Upper lobe of left lung (tissue), 6 donors: ENCODE measurements at places on chromosomes 2 and 18. TPM values are rescaled to one million over a fixed set of nuclear protein-coding genes. Genes with fewer than 3 reads are reported as not detected.

MCEE gene
- total RNA-seq = 29.8 TPM

HNMT gene
- 46.5 TPM for total RNA-seq

ABCA12 gene
- total RNA-seq = not detected

ARHGAP28 gene
- total RNA-seq = 12.8 TPM

ADRA2B gene
- total RNA-seq = 0.39 TPM

TPO gene
- not detected for total RNA-seq

ABCG5 gene
- total RNA-seq = 0.09 TPM

CDH19 gene
- total RNA-seq = 1.4 TPM

- peaks cover 86% of the 10 kb centered on the region for H3K4me1 ChIP-seq
- H3K27ac ChIP-seq = peak overlapping the region; percentile 85
- no peaks in the 10 kb centered on the region for H3K27me3 ChIP-seq
- no peaks in the 10 kb centered on the region for H3K36me3 ChIP-seq
Measured at GRCh38 chr2:98455494-98455976, 10.9 kb downstream of the INPP4A start.

GRCh38 chr2:20094142-20094755, 42.8 kb upstream of the LAPTM4A start:
- DNase-seq = no peak
- H3K4me1 ChIP-seq = no peaks in the 10 kb centered on the region

- DNase-seq = no peak
- no peak overlapping the region for H3K27ac ChIP-seq
- no peaks in the 10 kb centered on the region for H3K36me3 ChIP-seq
- H3K27me3 ChIP-seq = no peaks in the 10 kb centered on the region
- H3K4me1 ChIP-seq = peaks cover 7% of the 10 kb centered on the region
Measured at GRCh38 chr2:174670446-174670845, 72.8 kb upstream of the WIPF1 start.

DNA sequence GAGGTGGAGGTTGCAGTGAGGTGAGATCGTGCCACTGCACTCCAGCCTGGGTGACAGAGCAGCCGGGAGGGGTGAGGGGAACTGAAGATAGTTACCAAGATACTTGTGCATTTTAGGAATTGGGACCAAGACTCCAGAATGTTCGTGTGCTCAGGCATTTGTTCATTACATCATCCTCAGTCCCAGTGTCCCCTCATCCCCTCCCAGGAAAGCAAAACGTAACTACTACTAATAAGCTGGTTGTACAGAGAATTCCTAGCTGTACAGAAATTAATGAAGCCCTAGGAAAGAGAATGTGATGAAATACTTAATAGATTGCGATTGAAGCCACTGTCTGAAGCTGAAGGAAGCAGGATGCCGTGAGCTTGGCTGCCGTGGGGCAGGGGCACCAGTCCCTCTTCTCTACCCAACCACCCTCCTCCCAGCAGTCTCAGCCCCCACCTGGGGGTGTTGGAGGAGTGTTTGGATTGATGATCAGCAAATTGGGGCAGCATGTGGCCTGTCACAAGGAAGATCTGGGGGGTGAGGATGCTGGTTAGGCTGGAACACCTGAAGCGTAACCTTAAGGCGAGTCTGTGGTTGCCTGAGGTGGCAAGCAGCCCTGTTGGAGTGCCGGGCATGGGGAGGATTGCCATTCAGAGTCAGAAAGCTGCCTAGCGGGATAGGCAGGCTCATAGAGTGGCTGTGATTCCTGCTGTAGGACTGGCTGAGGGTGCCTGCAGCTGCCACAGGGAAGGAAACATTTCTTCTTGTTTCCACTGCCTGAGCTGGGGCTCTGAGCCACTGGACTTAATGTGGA, 140.9 kb downstream of the SH3RF3 start:
- no peaks in the 10 kb centered on the region for H3K36me3 ChIP-seq
- peaks cover 31% of the 10 kb centered on the region for H3K4me1 ChIP-seq
- H3K27me3 ChIP-seq = no peaks in the 10 kb centered on the region

DNA sequence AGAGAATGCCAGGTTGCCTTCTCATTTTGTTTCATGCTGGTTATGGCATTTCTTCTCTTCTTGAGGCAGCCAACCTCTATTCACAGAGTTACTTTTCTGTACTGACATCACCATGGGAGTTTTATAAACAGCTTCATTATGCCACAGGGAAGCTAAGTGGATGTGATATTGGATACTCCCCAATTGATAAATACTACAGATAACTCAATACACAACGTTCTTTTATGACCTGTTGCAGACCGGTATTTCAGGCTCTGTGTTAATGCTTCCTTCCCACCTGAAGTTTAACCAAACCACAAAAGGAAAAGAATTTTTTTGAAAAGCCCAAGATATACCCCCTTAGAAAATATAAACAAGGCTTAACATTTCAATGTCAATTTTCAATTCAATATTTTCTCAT, 258.3 kb upstream of the SOX11 start:
- DNase-seq = no peak
- H3K36me3 ChIP-seq = no peaks in the 10 kb centered on the region
- H3K27me3 ChIP-seq = no peaks in the 10 kb centered on the region
- no peak overlapping the region for H3K27ac ChIP-seq
- H3K4me1 ChIP-seq = no peaks in the 10 kb centered on the region

DNA sequence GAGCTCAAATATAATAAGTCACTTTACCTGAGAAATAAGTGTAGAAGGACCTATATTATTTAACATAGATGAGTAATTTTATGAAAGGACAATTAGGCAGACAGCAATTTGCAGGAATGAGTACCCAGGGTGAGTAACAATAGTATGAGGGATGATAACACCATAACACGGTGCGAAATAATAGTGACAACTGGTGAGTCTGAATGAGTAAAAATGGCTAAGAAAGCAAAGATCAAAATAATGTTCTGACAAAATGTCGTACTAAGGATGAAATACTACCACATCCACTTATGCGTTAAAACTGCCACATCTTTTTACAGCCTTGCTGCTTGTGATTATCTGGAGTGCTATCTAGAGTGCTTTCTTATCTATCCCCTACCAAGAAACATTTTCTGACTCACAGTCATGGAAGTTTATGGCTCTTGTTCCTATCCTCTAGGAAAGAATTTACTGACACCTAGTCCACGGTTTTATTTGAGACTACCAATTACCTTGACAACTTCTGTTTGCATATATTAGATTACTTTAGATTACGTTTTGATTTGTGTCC, 929.7 kb downstream of the LRP1B start:
- H3K4me3 ChIP-seq = no peak overlapping the region
- no peaks in the 10 kb centered on the region for H3K36me3 ChIP-seq
- DNase-seq = no peak
- H3K4me1 ChIP-seq = no peaks in the 10 kb centered on the region
- no peaks in the 10 kb centered on the region for H3K27me3 ChIP-seq

- no peak for DNase-seq
- H3K27me3 ChIP-seq = no peaks in the 10 kb centered on the region
- H3K36me3 ChIP-seq = no peaks in the 10 kb centered on the region
- H3K4me1 ChIP-seq = no peaks in the 10 kb centered on the region
- H3K27ac ChIP-seq = peak overlapping the region; percentile 59
Measured at GRCh38 chr2:30421604-30422443, 25.2 kb upstream of the LCLAT1 start.

DNA sequence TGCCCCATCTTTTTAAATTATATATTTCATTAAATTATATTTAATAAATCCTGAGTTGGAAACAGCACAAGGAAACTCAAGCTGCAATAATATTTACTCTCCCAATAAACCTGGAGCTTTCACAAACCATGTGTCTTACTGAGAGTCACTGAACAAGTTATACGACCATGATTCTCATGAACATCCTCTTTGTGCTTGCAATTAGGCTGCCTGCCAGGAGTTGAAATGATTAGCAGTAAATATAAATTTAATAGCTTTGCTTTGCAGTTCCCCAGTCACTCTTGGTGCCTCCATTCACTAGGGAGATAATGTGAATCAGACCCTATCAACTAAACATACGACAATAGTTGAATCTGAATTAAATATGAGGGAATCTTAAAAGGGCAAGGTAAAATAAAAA, 905.1 kb downstream of the NRXN1 start:
- no peaks in the 10 kb centered on the region for H3K27me3 ChIP-seq
- no peaks in the 10 kb centered on the region for H3K4me1 ChIP-seq

DNA sequence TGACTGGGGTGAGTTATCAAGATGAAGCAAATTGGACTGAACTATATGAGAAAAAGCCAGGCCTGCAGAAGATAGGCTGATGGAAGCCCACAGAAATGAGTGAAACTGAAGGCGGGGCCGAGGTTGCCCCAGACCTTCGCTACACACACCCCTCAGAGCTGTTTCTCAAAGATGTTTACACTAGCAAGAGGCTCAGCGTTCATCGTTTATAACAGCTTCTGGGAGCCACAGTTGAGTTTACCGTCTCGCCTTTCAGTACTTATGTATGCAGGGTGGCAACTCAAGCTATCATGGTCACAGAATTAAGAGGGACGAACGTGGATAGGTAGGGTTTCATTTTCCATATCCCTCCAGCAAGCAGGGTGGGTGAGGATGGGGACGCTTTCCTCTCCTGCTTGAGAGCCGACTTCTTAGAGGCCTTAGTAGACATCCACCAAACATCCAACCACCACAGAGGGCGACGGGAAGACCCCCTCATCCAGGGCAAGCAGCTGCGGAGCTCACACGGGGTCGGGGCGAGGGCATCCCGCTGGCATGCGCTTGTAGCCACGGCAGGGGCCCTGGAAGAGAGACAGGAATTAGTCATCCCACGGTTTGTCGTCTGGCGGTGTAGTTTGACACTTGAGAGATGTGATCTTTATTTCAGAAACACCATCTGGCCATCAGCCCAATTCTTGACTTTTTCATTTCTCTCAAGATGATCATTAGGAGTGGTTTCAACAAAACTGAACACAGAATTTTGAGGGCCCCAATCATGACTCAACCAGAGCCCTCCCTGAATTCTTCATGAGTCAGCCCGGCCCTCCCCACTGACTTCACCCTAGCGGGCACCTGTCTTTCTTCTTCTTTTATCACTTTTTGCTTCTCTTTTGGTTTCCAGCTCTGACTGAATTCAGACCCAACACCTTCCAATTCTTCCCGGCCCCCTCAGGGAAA, 109.1 kb upstream of the CTDP1 start:
- H3K36me3 ChIP-seq = no peaks in the 10 kb centered on the region
- H3K27ac ChIP-seq = no peak overlapping the region

GRCh38 chr2:136069773-136070172, 48.2 kb downstream of the CXCR4 start:
- H3K27ac ChIP-seq = no peak overlapping the region
- no peaks in the 10 kb centered on the region for H3K36me3 ChIP-seq
- no peak for DNase-seq
- H3K27me3 ChIP-seq = no peaks in the 10 kb centered on the region

DNA sequence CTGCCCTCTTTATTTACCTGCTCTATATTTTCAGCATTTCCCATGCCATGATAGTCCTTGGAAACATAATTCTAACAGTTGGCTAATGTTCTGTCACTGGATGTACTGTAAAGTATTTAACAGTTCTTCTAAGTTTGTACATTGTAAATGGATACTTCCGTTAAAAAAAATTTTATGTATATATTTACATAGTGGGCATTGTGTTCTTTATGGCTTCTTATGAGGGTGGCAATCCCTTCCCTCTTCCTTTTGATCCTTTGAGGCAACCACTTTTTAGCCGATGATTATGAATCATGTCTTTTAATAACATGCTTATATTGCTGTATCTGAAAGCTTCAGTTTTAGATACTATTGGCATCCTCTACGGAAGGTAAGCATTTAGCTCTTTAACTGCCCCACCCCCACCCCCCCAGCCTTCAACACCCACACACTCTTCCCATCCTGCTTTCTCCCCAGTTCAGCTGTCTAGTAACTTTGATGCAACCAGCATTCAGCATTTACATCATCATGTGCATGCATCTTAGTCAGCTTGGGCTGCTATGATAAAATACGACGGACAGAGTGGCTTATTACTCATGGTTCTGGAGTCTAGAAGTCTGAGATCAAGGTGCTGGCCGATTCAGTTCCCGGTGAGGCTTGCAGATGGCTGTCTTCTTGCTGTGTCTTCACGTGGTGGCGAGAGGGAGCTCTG, 21.0 kb upstream of the EDAR start:
- no peaks in the 10 kb centered on the region for H3K36me3 ChIP-seq
- no peak overlapping the region for H3K27ac ChIP-seq
- no peak for DNase-seq
- no peaks in the 10 kb centered on the region for H3K27me3 ChIP-seq

DNA sequence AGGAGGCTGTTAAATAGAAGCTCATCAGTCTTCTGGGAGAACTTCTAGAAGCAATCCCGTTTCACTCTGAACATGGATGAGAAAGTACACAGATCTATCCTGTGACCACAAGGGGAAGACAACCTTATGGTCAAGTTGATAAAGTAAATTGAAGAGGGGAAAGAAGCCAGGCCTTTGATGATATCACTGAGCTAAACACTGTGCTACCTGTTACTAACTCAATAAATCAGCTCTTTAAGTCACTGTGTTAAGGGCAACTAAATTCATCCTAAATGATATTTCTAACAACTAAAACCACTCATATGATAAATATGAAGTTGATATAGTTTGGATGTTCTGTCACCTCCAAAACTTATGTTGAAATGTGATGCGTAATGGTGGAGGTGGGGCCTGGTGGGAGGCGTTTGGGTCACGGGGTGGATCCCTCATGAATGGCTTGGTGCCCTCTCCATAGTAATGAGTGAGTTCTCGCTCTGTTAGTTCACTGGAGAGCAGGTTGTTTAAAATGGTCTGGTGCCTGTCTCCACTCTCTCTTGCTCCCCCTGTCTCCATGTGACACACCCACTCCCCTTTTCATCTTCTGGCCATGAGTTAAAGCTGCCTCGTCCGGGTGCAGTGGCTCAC, 23.6 kb downstream of the OLA1 start:
- peaks cover 36% of the 10 kb centered on the region for H3K36me3 ChIP-seq
- no peak overlapping the region for H3K27ac ChIP-seq
- H3K4me3 ChIP-seq = no peak overlapping the region
- no peaks in the 10 kb centered on the region for H3K27me3 ChIP-seq
- no peaks in the 10 kb centered on the region for H3K4me1 ChIP-seq

- H3K4me3 ChIP-seq = no peak overlapping the region
- no peak for DNase-seq
- H3K27ac ChIP-seq = no peak overlapping the region
- no peaks in the 10 kb centered on the region for H3K4me1 ChIP-seq
- H3K36me3 ChIP-seq = no peaks in the 10 kb centered on the region
- no peaks in the 10 kb centered on the region for H3K27me3 ChIP-seq
Measured at GRCh38 chr2:226362980-226363379, 436.6 kb downstream of the IRS1 start.

DNA sequence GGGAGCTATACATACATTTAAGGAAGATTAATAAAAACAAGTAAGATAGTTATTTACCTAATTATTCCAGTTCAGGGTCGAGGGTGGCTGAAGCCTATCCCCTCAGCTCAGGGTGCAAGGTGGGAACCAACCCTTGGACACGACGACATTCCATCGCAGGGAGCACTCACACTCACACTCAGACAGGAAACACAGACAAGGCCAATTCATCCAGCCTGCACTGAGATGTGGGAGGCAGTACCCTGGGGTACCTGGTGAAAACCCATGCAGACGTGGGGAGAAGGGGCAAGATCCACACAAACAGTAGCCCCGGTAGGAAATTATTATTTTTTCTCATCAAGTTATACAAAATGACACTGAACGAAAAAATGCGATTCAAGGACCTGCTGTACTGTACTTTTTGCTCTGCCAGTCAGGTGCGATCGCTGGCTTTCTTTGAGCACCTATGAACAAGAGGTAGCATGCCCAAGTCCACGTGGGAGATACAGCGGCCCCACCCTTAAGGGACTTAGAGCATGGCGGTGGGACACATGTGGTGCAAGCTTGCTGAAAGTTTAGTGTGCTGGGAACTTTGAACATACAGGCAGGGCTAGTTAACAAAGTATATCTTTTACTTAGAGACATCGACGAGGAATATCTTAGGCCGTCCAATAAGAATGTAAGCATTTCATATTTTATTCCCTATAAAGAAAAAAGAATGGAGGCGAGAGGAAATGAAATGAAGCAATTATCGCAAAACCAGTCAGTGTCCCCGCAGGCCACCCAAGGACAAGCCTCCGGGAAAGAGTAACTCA, 624 bp downstream of the METTL8 start:
- DNase-seq = peak; percentile 44
- no peaks in the 10 kb centered on the region for H3K27me3 ChIP-seq
- peaks cover 15% of the 10 kb centered on the region for H3K4me1 ChIP-seq
- H3K4me3 ChIP-seq = peak overlapping the region; percentile 83
